ENCODE measurements at places on chromosomes 2 and 18.

DNA sequence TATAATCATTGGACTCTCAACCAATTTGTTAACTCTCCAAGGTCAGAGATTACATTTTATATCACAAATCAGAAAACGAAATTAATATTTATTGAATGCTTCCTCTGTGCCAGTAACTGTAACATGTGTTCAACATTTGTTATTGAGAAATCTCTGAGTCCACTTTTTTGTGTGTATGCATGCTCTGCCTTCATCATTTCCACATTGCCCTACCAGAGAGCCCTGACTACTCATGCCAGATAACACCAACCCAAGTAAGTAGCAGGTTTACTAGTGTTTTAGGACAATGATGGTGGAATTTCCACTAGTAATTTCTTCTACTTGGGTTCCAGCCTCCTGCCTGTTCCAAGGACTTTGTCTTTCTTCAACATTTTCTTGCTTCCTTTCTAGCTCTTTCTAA is 14.2 kb upstream of the FAP start:
- DNase-seq, result no peak

- no peak for DNase-seq
These were observed 5.4 kb upstream of the KCNG2 start for GRCh38 chr18:79792096-79792987.

- DNase-seq, result no peak
These were observed 346.1 kb downstream of the DCDC2C start for GRCh38 chr2:4049463-4049862.

GRCh38 chr2:234912437-234912836 is 39.4 kb upstream of the SH3BP4 start:
- DNase-seq, result no peak

- DNase-seq, result no peak
These were observed 150.7 kb upstream of the SLC14A2 start for GRCh38 chr18:45464619-45465018.

DNA sequence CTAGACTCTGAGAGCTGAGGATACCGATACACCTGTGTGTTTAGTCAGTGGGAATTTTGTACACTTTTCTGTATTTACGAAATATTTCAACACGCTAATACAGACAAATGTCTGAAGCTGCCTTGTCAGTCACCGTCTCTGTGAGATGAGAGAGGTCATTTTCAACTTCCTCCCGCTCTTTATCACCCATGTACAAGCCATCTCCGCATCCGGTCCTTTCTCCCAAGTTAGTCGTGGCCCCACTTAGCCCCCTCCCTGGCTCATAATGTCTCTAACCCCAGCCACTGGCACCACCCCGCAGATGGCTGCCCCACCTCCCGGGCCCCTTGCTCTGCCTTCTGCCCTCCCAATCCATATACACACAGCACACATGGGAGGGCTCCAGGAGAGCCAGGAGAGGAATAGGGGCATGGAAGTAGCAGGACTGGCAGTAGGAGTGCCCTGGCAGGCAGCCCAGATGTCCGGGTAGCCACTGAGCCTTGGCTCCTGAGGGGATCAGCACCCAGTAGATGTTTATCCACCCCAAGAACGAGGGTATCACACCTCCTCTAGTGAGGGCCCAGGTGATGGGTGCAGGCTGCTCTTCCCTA is 2.0 kb upstream of the RUFY4 start:
- DNase-seq, result no peak

DNA sequence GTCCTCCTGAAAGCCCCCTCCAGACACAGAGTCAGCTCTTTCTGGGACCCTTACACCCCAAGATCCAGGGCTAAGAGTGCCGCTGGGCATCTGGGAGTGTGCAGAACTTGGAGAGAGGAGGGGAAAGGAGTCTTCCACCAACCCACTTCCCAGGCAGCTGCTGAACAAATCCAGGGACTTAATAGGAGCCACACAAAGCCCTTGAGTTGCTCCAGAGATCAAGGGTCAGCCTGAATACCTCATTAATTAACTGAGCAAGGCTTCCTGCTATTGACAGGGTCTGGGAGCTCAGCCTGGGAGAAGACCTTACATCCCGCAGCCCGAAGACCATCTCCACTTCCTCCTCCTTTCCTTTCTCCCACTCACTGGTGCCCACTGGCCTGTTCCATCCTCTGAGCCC is 108.3 kb downstream of the CELF4 start:
- no peak for DNase-seq

DNA sequence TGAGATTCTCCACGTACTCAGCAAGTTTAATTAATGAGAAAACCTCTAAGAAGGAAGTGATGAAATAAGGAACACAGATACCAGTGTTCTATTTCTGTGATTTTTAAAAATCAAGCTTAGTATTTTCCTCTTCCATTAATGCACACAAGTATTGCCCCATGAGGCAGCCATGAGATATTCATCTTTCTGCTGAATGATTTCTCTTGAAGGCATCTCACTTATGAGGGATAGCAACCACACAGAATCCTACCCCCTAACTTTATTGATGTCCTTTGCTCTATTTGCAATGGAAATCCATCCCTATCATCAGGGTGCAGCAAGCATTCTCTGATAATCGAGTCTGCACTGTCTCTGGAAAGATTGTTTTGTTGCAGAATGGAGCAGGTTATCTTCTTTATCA is 244.1 kb upstream of the NRP2 start:
- DNase-seq, result no peak

DNA sequence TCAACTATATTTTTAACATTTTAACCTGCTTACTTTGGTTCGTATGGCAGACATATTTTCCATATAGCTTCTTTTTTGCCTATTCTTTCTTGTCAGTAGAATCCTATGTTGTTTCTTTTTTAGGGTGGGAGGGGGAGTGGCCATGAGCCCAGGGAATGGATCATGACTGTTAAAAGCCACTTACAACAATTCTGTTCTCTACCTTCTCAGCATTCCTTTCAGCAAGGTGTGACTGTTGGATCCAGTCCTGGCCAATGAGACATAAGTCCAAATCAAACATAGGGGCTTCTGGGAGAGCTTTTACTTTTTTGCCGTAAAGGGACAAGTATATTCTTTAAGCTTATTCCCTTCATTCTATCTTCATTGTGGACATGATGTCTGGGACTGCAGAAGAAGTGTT is 25.0 kb upstream of the DNAH6 start:
- no peak for DNase-seq

DNA sequence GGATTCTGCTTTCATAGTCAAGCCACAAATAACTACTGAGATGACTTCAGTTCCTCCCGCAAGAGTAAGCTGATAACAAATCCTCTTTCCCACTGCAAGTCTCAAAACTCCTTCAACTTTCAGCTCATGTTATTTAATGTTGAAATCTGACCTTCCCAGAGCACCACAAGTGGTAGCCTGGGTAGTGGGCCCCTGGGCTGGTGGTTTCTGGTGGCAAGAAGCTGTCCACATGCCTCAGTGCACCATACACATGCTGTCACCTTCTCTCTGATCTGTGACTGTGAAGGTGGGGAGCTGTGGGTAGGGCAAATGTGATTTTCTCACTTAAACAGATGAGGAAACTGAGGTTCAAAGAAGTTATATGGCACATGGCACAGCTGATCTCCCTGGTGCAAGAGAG is 246.1 kb upstream of the EPAS1 start:
- no peak for DNase-seq

DNA sequence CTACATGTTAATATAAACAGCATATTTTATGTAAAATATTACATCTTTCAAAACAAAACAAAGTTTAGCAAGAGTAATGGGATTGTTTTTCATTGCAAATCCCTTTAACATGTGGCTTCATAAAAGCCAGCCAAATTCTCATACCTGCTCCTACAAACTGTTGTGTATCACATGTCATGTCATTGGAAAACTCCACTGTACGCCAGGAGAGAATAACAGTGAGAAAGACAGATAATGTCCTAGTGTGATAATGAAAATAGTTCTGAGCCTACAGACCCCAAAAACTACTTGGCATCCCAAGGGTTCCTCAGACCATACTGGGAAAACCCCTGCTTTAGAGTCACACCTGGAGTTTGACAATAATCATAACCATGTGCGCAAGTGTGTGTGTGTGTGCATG is 182.7 kb upstream of the HNRNPA3 start:
- no peak for DNase-seq

DNA sequence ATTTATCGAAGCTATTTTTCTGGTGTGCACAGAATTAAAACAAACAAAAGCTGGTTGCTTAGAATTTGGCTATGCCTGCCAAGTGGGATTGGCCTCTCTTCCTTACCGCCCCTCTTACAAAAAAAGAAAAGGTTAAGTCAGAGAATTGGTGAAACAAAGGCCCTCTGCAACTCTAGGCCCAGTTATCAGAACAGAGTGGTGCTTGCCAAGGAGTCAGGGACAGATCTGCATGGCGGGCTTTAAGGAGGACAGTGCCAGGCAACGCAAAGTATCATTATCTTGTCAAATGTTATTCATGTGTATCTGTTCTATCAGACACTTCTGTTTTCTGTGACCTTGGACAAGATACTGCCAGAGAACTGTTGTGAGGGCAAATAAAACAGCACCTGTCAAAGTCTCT is 78.3 kb downstream of the TGIF1 start:
- DNase-seq, result no peak

- DNase-seq, result no peak
These were observed 39.4 kb downstream of the SLC14A2 start for GRCh38 chr18:45654677-45655076.
